AG08396 (cell line): ENCODE measurements at places on chromosomes 2 and 18.
A peak's percentile ranks its signal among the peaks of the same experiment; 100 is the strongest.

DNA sequence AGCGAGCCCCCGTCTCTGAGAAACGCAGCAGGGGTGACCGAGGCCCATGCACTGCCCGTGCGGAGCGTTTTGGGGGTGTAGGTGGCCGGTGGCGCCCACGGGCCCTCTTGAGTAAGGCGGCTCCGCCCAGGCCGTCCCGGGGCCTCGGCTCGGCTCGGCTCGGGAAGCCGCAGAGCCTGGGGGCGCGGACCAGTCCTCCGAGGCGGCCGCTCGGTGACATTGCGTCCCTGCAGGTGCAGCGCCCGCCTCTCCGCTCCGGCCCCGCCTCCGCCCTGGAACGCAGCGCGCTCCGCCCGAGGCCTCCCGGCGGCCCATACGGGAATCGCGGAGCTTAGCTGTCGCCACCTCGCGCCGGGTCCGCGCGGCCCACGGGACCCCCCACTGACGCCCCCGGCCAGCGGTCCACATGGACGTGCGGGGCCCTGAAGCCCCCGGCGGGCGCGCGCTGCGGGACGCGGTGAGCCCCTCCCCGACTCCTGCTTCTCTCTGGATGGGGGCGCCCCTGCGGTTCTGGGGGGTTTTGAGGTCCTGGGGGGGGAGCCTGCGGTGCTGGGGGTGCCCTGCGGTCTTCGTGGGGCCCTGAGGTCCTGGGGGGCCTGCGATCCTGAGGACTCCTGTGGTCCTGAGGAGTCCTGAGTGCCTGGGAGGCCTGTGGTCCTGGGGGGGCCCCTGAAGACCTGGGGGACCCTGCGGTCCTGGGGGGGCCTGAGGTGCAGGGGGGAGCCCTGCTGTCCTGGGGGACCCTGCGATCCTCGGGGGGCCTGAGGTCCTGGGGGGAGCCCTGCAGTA lies at the start of gene HSBP1L1:
HSBP1L1 (plus strand) TSS at position 314 of the 789 bp plus-strand sequence; CDS start at position 407, 93 bp downstream.
- peak; percentile 86 for DNase-seq

DNA sequence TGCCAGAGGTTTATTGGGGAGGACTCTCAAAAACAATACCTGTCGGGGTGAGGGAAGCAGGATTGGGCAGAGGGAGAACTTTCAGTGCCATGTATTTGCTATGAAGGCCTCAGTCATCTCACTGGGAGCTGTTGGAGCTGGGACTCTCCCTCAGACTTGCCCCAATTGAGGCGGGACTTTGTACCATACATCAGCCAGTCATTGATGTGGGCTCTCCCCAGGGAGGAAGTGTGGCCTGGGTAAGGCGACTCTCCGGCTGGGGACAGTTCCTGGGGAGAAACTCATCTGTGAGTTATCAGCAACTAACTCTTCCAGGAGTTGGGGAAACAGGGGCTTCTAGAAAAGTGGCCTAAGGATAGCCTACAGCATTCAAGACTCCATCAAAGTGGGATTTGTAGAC lies 66.5 kb downstream of the FTCDNL1 start:
- no peak for DNase-seq

DNA sequence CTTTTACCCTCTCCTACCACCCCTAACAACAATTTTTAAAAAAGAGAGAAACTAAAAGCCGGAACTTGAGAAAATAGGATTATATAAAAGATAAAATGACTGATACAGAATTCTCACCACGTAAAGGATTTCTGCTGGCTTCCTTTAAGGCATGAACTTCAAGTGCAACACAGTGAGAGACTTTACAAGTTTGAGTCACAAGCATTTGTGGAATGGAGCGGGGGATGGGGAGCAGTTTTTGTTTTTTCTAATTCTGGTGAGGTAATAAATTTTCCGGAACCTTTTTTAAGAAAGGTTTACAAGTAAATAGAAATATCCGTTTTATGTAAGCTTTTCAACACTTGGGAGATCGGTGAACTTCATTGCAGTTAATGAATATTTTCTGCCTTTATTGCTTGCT lies 1.8 kb upstream of the CDH2 start:
- DNase-seq: peak; percentile 16

- no peak for DNase-seq
These were observed 89.7 kb upstream of the SEC11C start for GRCh38 chr18:59049721-59050660.

GRCh38 chr2:188695953-188696352 lies 278.2 kb upstream of the COL3A1 start:
- DNase-seq: peak; percentile 28

- no peak for DNase-seq
These were observed 113.3 kb downstream of the GALNT1 start for GRCh38 chr18:35694808-35695207.

- DNase-seq: no peak
These were observed 205.9 kb downstream of the ACKR3 start for GRCh38 chr2:236775511-236775910.

DNA sequence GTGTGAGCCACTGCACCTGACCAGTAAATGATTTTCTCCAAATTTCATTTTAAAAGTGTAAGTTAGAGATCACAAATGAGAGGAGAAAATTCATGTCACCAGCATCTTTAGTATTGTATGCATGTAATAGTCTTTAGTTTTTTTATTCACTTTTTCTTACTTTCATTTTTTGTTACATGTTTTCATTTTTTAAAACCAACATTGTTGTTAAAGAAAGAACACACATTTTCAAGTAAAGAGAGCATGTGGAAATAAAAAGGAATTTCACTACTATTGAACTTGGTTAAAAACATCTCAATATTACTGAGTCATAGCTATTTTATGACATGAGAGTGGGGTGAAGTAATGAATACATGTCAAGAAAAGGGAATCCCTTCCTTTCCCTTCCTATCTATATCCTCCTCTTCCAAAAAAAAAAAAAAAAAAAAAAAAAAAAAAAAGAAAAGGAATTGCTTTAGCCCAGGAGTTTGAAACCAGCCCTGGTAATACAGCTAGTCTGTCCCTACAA lies 29.1 kb upstream of the PMAIP1 start:
- no peak for DNase-seq

GRCh38 chr2:25572638-25573037 lies 100.7 kb downstream of the DTNB start:
- DNase-seq: no peak

- DNase-seq: no peak
These were observed 33.8 kb downstream of the HNRNPLL start for GRCh38 chr2:38568724-38569436.
